ENCODE measurements at places on chromosomes 2 and 18.

GRCh38 chr18:7725897-7726296, 158.8 kb downstream of the PTPRM start:
- DNase-seq = no peak

GRCh38 chr2:27954771-27955383, 64.3 kb downstream of the BABAM2 start:
- peak; percentile 88 for DNase-seq

DNA sequence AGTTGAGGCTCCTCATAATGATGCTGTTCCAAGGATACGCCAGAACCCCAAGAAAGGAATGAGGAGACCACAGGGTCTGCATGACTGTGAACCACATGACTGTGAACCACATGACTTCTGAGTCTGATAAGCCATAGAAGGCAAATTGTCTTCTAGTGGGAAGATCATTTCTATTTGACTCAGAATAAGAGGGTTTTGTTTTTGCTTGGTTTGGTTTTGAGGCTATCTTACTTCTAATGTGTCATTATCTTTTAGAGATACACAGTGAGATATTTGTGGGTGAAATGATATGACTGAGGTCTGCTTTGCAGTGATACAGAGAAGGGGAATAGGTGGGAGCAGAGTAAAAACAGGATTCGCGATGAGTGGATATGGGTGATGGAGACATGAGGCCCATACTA, 28.9 kb upstream of the BCL2L11 start:
- peak; percentile 78 for DNase-seq

DNA sequence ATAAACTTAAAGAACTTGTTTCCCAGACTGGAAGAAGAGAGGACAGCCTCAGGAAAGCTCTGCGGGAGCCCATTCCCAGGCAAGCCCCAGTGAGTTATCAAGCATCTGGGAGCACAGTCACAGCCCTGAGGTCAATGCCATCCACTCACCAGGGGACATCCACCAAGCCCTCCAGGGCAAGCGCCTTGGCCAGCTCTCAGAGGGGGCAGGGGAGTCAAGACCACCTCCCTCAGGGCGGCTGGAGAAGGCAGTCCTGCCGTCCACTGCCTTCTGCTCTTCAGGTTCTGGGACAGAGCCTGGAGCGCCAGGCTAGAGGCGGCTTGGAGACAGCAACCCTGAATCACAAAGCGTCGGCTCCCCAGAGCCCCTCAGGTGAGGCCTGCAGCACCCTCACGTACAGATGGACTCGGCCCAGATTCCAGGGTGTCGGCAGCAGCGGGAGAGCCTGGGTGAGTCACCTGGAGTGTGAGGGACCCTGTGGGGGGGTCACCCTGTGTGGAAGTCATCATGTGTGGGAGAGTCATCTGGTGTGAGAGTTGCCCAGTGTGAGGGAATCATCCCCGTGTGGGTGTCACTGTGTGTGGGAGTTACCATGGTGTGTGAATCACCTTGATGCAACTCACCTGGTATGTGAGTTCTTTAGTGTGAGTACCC, 100.9 kb upstream of the TEX51 start:
- DNase-seq = no peak

GRCh38 chr2:10183146-10183675, 60.7 kb downstream of the RRM2 start:
- DNase-seq = no peak

- DNase-seq = no peak
These were observed 456.5 kb upstream of the SOX11 start for GRCh38 chr2:5235701-5236100.

DNA sequence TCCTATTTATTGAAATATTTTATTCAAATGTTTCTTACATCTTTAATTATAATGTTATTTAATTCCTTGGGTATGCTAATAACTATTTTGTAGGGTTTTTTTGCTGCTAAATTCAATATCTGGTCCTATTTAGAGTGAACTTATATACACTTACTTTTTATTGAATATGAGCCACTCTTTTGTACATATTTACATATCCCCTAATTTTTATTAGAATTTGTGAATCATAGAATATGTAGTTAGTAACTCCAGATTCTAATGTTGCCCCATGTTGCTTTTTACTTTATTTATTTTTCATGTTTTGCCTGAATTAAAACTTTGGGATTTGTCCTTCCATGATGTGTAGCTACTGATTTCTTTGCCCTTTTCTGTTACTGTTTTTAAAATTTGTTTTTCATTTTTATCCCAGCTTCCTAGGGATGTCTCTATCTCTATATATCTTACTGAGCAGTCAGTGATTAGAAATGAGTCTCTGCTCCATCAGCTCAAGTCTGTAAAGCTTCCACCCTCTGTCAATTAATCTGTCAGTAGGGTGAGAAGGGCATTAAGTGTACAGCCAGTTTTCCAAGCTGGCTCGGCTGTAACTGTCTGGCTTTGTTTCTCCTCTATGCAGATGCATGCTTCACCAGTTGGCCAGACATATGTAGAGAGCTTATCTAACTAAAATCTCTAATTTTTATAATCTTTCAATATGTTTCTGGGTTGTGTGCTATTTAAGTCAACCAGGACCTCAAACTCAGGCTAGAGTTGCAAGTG, 256.9 kb downstream of the CDH19 start:
- DNase-seq = no peak

DNA sequence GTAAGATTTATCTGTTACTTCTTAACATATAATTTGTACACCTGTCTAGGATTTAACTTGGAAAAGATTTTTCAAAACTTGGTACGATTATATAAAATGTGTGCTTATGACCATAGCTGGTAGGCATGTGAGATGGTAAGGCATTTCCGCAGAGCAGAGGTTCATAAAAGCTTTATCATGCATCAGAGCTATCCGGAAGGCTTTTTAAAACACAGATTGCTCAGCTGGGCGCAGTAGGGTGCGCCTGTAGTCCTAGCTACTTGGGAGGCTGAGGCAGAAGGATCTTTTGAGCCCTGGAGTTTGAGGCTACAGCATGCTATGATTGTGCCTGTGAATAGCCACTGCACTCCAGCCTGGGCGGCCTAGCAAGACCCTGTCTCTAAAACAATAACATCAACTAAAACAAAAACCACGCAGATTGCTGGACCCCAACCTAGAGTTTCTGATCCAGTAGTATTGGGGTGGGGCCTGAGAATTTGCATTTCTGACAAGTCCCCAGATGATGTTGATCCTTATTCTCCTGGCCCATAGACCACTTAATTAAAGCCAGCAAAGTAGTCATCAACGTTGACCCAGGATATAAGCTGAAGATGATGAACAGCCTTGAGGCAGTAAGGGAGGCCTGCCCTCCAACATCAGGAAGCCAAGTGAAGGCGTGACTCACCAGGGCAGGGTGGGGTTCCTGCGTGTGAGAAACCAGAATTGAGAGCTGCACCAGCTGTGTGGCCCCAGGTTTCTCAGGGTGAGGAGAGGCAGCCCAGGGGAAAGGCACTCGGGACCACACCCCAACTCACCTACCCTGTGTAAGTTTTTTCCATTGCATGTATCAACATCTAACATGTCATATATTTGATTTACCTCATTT, 21.6 kb upstream of the SLC20A1 start:
- DNase-seq = peak; percentile 84

- DNase-seq = no peak
These were observed 901 bp downstream of the SPOPL start for GRCh38 chr2:138502255-138503086.

DNA sequence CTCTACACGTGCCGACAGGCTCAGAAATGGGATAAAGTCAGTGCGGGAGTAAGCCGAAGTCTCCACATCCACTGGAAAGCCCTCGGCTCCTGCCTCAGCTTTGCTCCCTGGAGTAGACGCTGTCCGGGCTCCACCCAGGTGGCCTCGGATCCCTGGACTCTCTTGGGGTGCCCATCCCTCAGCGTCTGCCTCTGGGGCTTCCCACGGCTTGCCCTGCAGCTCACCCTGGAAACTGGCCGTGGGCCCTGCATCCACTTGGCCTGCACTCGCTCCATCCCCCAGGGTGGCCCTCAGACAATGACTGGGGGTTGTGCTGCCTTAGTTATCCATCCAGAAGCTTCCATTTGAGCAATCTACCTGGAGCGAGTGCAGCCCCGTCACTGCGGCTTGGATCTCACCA, 36.2 kb upstream of the TAF1B start:
- no peak for DNase-seq

DNA sequence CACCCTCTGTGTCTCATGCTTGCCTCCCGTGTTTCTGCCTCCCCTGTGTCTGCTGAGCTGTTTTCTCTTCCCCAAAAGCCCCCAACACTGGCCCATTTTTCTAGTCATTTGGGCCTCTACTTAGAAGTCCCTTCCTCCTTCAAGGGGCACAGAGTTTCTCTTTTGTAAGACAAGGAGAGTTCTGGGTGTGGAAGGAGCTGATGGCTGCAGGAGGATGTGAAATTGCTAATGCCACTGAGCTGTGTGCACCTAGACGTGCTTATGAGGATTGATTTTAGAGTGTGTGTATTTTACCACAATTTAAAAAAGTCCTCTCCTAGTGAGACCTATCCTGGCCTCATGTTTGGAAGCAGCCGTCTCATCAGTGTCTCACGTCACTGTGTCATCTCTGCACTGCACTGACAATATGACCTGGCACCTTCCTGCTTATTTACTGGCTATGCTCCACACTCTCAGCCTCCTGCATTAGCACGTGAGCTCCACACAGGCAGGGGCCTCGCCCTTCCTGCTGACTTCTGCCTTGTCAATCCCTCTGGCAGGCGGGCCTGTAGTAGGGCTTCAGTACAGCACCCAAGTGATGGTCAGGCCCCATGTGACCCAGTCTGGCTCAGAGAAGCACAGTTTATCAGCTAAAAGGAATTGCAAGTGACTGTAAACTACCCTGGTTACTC, 8.0 kb upstream of the MBP start:
- DNase-seq = peak; percentile 57

DNA sequence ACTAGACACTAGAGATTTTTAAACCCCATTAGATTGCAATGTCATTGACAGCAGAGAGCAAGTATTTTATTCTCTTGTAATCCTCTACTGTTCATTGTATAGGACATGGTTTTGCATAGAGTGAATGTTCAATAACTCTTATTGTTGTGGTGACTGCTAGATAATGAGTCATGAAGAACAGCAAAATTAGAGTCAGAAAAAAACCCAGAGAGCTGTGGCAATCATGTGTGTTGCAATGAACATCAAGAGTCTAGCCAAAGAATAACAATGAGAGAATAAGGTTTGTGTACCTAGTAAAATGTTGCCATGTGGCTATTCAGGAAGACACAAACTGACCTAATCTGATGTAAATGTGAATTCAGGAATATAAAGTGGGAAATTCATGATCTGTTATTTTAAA, 684.0 kb downstream of the DSC3 start:
- no peak for DNase-seq

- no peak for DNase-seq
These were observed 196.9 kb downstream of the INO80D start for GRCh38 chr2:205889114-205889513.

DNA sequence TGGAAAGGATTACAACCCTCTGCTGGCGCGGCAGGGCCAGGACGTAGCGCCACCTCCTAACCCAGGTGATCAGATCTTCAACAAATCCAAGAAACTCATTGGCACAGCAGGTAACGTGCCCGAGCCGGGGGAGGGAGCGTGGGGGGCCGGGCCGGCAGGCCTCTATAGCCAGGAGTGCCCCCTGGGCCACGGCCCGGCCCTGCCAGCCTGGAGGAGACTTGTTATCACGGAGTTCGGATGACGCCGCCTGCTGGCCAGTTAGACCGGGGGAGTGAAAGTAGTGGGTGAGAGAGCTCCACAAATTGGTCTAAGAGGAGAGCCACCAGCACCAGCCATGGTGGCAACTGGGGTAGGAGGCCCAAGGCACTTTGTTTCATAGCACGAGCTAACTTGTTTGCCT, 8.6 kb upstream of the TMEM214 start:
- DNase-seq = no peak

- DNase-seq = peak; percentile 73
These were observed 59.8 kb downstream of the MEMO1 start for GRCh38 chr2:31950946-31951562.

- no peak for DNase-seq
These were observed 12.9 kb upstream of the SIX3 start for GRCh38 chr2:44928483-44929158.

GRCh38 chr2:99743146-99743545, 253.3 kb upstream of the REV1 start:
- no peak for DNase-seq

GRCh38 chr2:45103351-45104345, 94.4 kb upstream of the SIX2 start:
- no peak for DNase-seq

DNA sequence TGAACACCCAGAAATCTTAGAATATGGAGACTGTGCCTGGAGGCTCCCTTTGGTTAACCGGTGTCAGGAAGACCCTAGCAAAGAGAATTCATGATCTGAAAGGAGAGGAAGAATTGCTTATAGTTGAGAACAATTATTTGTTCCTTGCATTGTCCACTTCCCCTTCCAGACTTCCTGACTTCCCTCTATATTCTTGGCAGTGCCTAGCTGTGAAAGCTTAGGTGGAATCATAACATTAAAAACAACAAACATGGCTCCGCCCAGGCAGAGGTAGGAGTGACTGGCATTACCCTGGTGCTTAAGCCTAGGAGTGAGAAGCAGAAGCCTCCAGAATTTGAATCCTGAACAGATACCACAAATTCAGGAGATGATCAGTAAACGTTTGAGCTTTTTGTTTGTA, 1.9 kb downstream of the TTL start:
- DNase-seq = no peak

DNA sequence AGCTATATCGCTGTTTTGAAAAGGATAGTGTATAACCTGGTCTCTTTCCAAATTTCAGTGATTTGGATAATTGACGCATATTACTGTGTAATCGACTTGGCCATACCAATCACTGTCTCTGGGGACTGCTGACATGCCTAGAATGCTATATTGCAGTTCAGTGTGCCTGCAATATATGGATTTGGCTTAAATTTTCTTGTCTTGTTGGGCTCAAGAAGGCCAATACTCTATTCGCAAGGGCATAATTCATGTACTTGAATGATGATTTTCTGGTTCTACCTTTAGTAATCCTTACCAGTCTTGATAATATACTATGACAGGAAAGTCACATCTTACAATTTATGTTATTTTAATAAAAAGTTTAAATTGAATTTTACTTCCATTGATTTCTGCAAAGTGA, 21.7 kb upstream of the THUMPD2 start:
- no peak for DNase-seq

DNA sequence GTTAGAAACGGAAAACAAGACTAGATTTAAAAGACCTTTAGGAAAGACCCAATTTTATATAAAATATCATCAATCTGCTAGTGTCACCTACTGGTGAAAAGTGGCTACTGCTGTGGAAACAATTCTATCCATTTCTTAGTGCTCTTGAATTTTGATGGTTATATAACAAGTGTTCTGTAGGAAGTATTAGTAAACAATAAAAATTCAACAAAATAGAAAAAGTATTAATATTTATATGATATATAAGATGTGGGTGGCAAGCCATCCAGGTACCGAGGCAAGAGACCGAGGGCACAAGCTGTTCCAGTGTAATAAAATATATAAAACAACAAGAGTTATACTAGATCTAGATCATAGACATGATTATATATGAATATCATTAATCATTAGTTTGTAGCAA, 6.2 kb upstream of the TMEM87B start:
- peak; percentile 58 for DNase-seq

DNA sequence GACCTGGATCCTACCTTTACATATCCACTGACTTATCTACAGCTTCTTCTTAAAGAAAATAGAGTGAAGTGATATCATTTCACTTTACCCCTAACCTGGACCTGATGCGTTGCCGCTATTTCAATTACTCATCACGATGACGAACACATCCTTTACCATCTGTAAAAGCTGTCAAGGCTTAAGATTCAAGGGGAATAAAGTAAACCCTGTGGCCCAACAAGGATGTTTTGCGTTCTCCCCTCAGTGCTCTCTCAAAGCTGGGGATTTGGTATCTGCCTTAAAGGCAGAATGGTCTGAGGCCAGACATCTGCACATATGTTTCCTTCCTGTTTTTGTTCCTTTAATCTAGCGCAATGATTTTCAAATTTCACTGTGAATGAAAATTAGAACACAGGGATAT, 100.1 kb upstream of the KLF7 start:
- no peak for DNase-seq

Measured in activated CD4-positive, alpha-beta T cell treated with anti-CD3 and anti-CD28 coated beads, Interleukin-2, Interleukin-6, amounts not matched to agents 100 ng/mL and 50 ng/mL, durations not matched to agents 16 hours and 8 hours (primary cell).